ENCODE measurements at places on chromosomes 6 and 20.

GRCh38 chr6:122059918-122060317 lies 339.5 kb upstream of the HSF2 start:
- no peak for DNase-seq

GRCh38 chr6:16663901-16664300 lies 97.4 kb downstream of the ATXN1 start:
- DNase-seq: no peak

GRCh38 chr6:41553405-41553999 lies 7.3 kb downstream of the FOXP4 start:
- DNase-seq: no peak

- no peak for DNase-seq
Observed at GRCh38 chr6:143441680-143442545, 8.6 kb downstream of the ADAT2 start.

DNA sequence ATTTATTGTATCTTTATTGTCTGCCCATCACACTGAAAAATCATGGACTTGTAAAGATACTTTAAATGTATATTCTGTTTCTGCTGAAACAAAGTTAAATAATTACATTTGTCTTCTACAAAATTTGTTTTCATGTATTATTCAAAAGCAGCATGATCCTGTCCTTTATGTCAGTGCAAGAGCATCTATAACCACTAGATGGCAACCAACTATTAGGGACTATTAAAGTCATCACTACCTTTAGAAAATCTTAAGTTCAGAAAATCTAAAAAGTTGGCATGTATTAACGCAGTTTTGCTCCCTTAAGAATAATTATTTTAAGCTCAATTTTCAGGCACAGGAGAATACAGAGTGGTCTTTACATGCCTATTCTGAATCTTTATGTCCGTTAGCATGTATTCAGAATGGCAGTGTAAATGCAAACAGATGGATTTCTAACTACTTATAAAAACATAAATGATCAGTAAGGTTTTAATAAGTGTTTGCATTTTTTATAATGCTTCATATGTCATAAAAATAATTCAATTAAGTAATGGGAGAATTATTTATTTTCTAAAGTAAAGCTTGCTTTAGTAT lies 17.8 kb downstream of the TMEM30A start:
- DNase-seq: no peak

DNA sequence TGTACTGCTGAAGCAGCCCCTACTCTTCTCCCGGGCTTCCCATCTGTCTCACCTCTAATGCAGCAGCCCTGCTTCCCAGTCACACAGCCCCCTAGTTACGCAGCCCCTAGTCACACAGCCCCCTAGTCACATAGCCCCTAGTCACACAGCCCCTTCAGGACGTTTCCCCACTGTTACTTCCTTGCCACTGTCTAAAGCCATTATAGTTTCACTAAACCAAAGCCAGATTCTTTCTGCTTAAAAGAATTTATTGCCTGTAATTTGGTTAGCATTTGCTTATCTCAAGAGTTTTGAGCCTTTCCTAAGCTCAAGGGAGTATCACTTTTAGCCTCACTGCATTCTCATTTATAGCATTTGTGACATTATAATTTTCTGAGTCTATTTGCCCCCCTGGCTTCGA lies 127.9 kb downstream of the LMBRD1 start:
- no peak for DNase-seq

DNA sequence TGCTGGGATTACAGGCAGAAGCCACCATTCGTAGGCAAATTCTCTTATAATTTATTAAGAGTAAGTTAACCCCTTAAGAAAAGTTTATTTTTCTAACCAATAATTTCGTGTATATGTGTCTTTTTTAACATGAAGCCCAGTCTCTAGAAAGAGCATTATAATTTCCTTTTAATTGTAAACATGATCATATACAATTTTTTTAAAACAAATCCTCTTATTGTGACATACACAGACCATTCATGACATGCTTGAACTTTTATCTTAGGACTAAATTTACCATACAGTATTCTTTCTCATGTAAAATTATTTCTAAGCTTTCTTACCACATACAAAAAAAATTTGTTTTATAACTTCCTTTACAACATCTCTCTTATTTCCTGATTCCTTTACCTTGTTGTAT lies 6.7 kb downstream of the ACOT13 start:
- DNase-seq: no peak

DNA sequence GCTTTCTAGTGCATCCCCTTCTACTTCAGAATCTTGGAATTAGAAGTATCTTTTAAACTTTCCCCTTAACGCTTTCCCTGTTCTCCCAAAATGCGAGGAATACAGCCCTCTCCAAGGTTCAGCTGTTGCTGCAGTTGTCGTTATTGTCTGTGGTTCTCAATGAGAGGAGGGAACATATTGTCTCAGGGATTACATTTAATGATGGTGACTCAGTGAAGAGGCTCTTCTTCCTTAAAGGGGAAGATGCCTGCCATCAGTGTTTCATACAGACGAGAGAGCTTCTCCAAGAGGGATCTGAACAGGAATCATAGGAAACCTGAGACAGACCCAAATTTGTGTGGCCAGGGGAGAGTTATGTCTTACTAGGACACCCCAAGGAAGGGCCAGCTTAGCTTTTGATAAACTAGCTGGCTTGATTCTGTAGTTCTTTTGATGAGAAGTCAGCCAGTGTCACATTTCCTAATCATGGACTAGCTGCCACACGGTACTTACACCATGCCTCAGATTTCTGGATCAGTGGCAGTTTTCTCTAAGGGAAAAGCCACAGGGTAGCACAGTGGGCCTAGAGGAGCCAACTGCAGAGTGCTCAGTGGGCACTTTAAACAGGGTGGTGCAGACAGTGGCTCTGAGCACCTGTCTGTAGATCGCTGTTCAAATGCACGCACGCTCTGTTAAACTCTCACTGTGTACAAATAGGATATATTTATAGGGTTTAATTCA lies 59.7 kb upstream of the TMEM181 start:
- DNase-seq: no peak

GRCh38 chr6:45721665-45722064 lies 294.0 kb downstream of the CLIC5 start:
- no peak for DNase-seq
